ENCODE measurements at places on chromosomes 4 and X. TPM values are rescaled to one million over a fixed set of nuclear protein-coding genes. Genes with fewer than 3 reads are reported as not detected.
A peak's percentile ranks its signal among the peaks of the same experiment; 100 is the strongest.

Gene SLC16A2
- 4.2 TPM for total RNA-seq

Gene MTM1
- 24.9 TPM for total RNA-seq

Gene IRS4
- total RNA-seq: not detected

Gene PRSS12
- not detected for total RNA-seq

Gene FAM120C
- 10.8 TPM for total RNA-seq

Gene NXF2B
- not detected for total RNA-seq

Gene CXCL1
- total RNA-seq: 103 TPM

GRCh38 chr4:7381221-7381889 is 53.4 kb downstream of the PSAPL1 start:
- H3K27me3 ChIP-seq: no peaks in the 10 kb centered on the region
- H3K4me1 ChIP-seq: no peaks in the 10 kb centered on the region
- DNase-seq: peak; percentile 39
- no peak overlapping the region for H3K27ac ChIP-seq
- H3K4me3 ChIP-seq: no peak overlapping the region

GRCh38 chr4:61922766-61923165 is 722.6 kb downstream of the ADGRL3 start:
- no peaks in the 10 kb centered on the region for H3K36me3 ChIP-seq
- H3K27ac ChIP-seq: no peak overlapping the region
- no peak for DNase-seq
- no peaks in the 10 kb centered on the region for H3K27me3 ChIP-seq
- no peak overlapping the region for H3K4me3 ChIP-seq
- H3K4me1 ChIP-seq: no peaks in the 10 kb centered on the region

DNA sequence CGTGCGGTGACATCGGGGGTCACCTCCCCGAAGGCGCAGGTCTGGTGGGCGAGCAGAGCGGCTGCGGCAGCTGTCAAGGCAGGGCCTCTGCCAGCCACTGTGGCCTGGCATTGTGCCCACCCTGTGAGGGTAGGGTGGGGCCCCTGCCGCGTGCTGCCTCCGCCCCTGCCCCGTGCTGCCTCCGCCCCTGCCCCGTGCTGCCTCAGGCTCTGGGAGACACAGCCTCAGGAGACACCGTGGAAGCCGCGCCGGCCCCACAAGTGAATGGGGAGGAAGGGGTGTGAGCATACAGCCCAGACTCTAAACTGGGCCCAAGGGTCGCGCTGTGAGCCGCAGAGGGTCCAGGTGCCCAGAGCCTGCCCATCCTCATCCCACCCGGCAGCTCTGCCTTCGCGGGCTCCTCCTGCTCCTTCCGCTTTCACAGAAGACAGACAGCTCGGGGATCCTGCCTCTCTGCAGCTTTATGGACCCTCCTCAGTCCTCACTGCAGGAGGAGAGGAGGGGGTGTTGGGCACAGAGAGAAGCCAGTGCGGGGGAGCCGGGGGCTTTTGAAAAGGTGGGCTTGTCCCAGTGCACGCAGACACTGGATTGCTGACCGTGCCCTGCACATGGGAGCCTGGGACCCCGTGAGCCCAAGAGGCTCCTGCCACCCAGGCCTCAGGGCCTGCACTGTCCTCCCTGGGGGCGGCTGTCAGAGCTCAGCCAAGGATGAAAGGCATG is 27.4 kb downstream of the PCGF3 start:
- no peaks in the 10 kb centered on the region for H3K4me1 ChIP-seq
- no peak for DNase-seq
- H3K27me3 ChIP-seq: no peaks in the 10 kb centered on the region
- no peak overlapping the region for H3K27ac ChIP-seq
- H3K36me3 ChIP-seq: peaks cover 66% of the 10 kb centered on the region
- no peak overlapping the region for H3K4me3 ChIP-seq

- DNase-seq: peak; percentile 94
- H3K36me3 ChIP-seq: no peaks in the 10 kb centered on the region
- no peaks in the 10 kb centered on the region for H3K27me3 ChIP-seq
- H3K27ac ChIP-seq: peak overlapping the region; percentile 90
- H3K4me1 ChIP-seq: no peaks in the 10 kb centered on the region
- H3K4me3 ChIP-seq: peak overlapping the region; percentile 63
Observed at GRCh38 chrX:53093177-53093655, 726 bp upstream of the KANTR start.

DNA sequence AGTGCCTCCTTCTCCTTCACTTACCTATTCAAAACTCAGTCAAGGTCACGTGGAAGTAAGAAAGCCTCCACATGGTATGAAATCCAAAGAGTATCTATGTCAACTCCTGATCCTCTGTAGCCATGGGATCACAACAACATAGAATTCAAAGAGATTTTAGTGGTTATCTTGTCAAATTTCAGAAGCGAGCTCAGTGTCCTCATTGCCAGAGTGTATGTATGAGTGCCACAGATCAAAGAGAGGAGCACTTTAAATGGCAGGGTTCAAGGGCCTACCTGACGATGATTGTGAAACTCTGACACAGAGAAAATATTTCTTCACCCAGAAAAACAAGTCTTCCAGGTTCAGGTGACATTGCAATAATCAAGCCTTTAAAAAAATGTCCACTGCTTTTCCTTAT is 1.2 kb upstream of the ACE2 start:
- H3K4me1 ChIP-seq: no peaks in the 10 kb centered on the region
- H3K27me3 ChIP-seq: peaks cover 7% of the 10 kb centered on the region
- no peak overlapping the region for H3K4me3 ChIP-seq
- no peak for DNase-seq
- no peaks in the 10 kb centered on the region for H3K36me3 ChIP-seq

DNA sequence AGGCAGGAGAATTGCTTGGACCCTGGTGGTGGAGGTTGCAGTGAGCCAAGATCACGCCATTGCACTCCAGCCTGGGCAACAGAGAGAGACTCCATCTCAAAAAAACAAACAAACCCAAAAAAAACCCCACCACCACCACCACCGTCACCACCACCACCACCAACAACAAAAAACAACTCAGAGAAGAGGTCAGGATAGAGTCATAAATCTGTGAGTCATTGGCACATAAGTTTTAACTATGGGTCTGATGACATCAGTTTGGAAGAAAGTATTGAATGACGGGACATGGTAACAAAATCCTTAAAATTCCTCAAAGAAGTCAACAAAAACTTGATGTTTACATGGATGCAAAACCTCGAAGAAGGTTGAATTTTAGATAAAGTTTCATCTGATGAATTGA is 288.0 kb upstream of the SFRP2 start:
- H3K27ac ChIP-seq: no peak overlapping the region
- no peaks in the 10 kb centered on the region for H3K27me3 ChIP-seq
- H3K4me3 ChIP-seq: no peak overlapping the region
- no peaks in the 10 kb centered on the region for H3K4me1 ChIP-seq
- DNase-seq: no peak

DNA sequence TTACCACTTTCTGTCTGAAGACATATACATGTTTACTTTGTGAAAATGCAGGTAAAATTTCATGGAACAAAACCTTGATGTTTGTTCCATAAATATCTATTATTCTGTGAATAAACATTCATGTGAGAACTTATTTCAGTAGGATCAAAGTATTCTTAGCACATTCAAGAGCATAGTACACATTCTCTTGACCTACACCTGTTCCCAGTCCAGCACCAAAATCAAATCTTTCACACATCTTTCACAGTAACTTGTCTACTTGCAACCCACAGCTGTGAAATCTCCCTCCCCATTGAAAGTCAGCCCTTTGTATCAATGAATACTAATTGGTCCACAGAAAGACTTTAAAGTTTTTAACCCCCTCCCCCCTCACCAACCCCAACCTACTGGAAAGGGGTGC is 283.2 kb downstream of the GPC3 start:
- H3K27me3 ChIP-seq: no peaks in the 10 kb centered on the region
- H3K36me3 ChIP-seq: no peaks in the 10 kb centered on the region
- DNase-seq: no peak
- no peaks in the 10 kb centered on the region for H3K4me1 ChIP-seq
- H3K27ac ChIP-seq: no peak overlapping the region
- H3K4me3 ChIP-seq: no peak overlapping the region

- peaks cover 7% of the 10 kb centered on the region for H3K27me3 ChIP-seq
- no peak for DNase-seq
- H3K4me3 ChIP-seq: peak within 1 kb of the TSS; percentile 15
- no peak within 1 kb of the TSS for H3K27ac ChIP-seq
Observed at GRCh38 chr4:825971-826330, at the start of gene CPLX1. TSS of gene CPLX1 (minus strand) at chr4:826129. CDS start at chr4:824522, 1,607 bp downstream.

GRCh38 chr4:3765271-3766035 is 732 bp upstream of the ADRA2C start:
- peaks cover 35% of the 10 kb centered on the region for H3K4me1 ChIP-seq
- no peaks in the 10 kb centered on the region for H3K36me3 ChIP-seq

DNA sequence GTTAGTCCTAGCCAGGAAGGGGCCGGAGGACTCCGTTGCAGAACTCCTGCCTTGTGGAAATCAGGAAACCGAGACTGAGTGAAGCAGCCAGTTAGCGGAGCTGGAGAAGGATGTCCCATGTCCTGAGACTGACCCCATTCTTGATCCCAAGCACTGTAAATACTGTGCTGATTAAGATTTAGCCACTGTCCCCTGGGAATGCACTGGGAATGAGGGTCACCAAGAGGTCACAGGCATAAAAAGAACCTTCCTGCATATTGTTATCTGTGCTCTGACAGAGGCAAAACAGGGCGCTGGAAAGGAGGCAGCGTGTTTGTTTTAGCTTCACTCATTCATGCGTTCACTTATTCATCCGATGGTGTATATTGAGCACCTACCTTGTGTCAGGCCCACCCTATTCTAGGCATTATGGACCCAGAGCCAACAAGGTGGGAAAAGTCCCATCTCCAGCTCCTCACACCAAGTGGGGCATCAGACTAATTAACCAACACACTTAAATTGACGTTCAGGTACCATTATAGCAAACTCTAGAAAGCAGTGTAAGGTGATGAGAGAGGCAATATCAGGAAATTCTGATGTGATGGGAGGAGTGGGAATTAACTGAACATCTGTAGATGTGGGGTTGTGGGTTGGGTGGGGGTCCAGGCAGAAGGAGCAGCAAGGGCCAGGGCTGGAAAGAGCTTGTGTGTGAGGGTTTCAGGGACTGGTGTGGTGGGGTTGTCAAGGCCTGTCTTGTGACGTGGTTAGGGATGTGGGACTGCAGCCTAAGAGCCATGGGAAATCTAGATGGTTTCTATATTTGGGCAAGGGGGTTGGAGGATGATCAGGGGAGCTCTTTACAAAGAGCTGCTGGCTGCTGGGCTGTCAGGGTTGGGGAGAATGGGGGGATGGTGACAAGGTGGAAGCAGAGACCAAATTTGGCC is 10.6 kb upstream of the SLC2A9 start:
- H3K27ac ChIP-seq: no peak overlapping the region
- no peak for DNase-seq
- H3K36me3 ChIP-seq: no peaks in the 10 kb centered on the region
- peaks cover 17% of the 10 kb centered on the region for H3K4me1 ChIP-seq
- H3K27me3 ChIP-seq: no peaks in the 10 kb centered on the region

Data from spleen (tissue), 13 donors.